Stimulated activated CD4-positive, alpha-beta T cell treated with anti-CD3 and anti-CD28 coated beads, Interleukin-2, amount 100 ng/mL, for 48 hours (primary cell): ENCODE measurements at places on chromosomes 7 and 10.

GRCh38 chr7:34875481-34875880 is 161.8 kb downstream of the DPY19L1 start:
- DNase-seq: no peak

- DNase-seq: no peak
These were observed 101.4 kb upstream of the PIK3CG start for GRCh38 chr7:106763717-106764116.

DNA sequence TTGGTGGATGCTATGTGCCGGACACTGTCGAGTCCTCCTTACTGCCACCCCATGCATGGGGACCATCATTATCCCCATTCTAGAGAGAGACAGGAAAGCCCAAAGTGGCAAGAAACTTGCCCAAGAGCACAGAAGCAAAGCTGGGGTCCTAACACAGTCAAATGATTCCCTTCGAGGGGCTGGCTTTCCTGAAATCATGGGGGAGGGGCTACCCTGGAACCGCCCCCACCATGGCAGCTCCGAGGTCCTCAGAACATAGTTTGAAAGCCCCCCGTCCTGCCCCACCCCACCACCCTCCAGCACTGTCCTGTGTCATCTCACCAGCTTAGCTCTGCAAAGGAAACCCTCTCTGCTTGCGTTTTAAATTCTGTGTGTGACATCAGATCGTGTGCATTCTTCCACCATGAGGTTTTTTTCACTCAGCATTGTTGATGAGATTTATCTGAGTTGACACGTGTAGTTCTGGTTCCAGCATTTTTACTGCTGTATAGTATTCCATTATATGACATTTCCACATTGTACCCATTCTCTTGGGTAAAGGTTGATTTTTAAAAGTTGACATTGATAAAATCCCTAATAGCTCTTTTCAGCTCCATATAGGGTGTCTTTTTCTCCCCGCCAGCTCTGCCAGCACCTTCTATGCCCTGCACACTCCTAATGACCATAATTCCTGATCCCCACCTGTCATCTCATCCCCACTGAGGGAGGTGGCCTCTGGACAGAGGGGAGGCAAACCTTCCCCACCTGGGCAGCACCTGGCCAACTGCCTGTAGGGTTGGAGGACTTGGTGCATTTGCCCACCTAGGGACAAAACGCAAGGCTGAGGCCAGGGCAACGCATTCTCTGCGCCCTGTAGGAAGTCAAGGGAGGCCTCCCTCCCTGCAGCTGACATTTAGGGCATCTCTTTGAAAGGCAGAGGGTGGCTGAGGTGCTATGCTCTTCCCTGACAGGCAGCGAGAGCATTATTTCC is 100.2 kb upstream of the GPR26 start:
- no peak for DNase-seq

DNA sequence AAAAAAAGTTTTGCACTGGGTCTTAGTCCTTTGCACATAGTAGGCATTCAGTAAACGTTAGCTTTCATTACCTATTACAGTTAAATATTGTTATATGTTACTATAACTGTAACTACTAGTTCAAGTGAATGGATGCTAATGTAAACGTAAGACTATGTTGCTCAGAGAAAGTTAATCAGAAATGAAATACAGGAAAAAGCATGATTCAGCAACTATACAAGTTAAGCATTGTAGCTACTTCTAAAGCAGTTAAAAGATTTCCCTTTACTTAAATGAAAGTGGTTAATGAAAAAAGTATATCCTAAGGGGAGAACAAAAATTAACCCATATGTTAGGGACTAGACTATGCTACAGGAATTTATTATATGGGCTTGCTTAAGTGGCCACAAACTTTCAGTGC is 121.2 kb downstream of the SKAP2 start:
- DNase-seq: no peak

DNA sequence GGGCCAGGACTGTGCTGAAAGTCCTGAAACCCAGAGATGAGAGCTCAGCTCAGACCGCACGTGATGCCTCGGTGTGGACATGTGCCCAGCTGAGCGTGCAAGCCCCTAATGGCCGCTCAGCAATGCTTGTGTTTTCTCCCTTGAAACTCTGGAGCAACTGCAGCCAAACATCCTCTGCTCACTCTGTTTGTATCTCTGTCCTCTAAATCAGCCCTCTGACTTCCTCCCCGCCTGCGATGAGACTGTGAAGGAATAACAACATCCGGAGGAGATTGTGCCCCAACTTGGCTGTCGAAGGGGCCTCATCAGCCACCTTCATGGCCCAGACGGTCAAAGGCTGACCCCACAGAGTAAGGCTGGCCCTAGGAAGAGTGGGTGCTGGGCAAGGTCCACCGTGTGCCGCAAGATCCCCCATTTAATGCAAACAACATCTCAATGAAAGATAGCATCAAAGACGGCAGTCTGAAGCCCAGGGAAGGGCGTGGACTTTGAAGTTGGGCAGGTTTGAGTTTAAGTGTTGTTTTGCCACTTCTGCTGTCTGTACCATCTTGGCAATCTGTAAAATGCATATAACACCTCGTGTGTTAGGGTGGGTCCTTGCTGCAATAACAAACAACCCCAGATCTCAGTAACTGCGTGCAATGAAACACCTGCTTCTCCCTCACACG is 39.9 kb downstream of the CALML3 start:
- no peak for DNase-seq

GRCh38 chr7:141133646-141134045 is 59.8 kb downstream of the TMEM178B start:
- DNase-seq: no peak

- no peak for DNase-seq
These were observed 496.3 kb upstream of the GALNT17 start for GRCh38 chr7:70635633-70636032.

DNA sequence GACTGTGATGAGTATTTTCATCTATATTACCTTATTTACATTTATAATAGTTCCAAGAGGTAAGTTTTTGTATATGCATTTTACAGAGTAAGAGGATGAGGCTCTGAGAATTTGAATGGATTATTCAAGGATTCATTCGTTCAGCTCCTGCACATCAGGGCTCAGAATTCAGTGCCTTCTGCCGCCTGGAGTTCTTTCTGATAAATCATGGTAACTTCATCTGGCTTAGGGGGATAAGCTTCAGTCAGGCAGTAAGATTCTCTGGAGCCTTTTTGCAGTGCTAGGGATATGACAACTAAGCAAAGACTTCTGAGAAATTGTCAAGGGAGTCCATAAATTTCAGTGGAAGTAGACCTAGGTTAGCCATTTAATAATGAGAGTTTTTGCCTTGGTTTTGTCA is 668.6 kb downstream of the NRG3 start:
- no peak for DNase-seq

DNA sequence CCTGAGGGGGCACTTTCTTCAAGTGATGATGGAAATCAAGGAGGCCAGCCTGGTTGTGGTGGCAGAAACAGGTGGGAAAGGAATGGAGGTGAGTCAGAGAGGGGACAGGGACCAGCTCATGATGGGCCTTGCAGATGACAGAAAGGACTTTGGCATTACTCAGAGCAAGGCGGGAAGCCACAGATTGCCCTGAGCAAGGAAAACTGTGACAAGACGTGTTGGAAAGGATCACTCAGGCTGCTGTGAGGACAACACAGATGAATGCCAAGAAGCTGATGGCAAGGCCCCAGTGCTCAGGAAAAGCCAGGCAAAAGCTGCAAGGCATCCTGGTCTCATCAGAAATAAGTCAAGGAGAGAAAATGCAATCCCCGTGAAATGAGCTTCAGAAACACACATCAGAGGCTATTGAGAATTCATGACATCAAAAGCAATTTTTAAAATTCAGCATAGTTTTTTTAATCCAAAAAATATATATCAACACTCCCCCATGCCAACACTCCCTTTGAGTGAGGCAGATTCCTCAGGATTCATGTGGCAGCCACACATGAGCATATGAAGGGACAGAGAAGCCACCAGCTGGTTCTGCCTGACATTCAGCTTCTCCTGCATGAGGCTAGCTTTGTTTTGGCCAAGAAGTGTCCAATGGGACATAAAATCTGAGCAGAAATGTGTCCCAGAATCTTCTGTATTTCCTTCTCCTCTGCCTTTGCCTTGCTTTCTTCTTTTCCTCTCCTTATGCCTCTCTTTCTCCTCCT is 244.5 kb upstream of the MYO3A start:
- no peak for DNase-seq

- no peak for DNase-seq
These were observed 96.4 kb downstream of the FAS start for GRCh38 chr10:89086801-89087521.

DNA sequence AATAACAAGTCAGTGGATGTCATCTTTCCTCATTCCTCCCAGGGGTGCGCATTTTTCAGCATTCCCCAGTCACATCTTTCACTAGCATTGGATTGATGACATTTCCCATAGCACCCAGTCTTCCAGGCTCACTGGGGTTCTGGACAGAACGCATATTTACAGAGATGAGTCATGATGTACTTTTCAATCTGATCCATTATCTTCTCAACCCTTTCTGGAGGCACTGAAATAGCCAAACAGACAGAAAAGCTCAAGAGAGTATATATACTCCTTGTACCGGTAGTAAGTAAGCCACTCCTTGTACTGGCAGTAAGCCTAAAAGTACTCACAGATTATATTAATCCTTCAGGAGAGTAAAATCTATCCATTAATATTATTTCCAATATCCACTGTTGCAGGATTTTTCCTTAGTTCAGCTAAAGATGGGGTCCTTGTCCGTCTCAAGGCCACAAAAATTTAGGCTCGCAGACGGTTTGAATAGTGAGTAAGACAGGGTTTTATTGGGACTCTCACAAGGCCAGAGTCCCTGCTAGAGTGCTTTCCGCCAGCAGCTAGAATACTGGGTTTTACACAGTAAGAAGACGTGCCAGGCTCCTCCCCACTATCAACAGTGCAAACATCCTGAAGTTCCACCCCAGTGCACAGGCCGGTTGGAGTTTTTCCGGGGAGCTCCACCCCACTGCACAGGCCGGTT is 60.8 kb downstream of the MDH2 start:
- DNase-seq: no peak

GRCh38 chr10:2294739-2295138 is 557.4 kb upstream of the ADARB2 start:
- no peak for DNase-seq

DNA sequence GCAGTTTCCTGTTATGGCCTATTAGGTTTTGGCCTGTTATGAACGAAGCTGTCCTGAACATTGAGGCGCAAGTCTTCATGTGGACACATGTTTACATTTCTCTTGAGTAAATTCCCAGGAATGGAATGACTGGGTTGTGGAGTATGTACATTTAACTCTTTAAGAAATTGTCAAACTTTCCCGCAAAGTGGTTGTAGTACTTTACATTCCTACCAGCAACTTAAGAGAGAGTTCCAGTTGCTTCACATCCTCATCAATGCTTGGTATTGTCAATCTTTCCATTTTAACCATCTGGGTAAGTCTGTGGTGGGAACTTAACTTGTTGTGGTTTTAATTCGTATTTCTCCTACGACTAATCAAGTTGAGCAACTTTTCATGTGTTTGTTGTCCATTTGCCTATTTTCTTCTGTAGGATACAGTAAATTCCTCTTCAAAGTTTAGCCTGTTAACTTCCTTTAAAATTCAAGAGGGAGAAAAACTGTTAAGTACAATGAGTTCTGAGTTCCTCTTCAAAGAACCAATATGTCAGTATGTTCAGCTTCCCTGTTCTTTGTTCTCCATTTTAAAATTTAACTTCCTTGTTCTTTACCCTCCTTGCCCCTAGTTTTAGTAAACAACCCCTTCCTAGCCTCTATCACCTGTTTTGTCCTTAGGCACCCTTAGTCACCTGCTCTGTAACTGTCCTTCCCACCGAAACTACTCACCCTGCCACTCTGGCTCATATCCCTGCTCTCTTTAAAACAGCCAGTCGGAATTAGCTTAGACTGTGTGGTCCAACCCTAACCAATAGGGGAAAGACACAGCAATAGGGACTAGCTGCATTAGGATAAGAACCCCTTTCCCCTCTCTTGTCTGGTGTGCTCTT is 74.0 kb downstream of the FAM241B start:
- no peak for DNase-seq

GRCh38 chr10:116209781-116210180 is 63.2 kb downstream of the GFRA1 start:
- no peak for DNase-seq
